Urinary bladder (tissue), 4 donors: ENCODE measurements at places on chromosomes 6 and 20. TPM values are rescaled to one million over a fixed set of nuclear protein-coding genes. Genes with fewer than 3 reads are reported as not detected.

The TRIM31 gene
- 1.3 TPM for total RNA-seq

The TMEM74B gene
- 0.53 TPM for total RNA-seq

The PRSS16 gene
- total RNA-seq: 2.0 TPM

The HLA-DRA gene
- 93.9 TPM for total RNA-seq

The PTCHD4 gene
- 0.95 TPM for total RNA-seq

The YTHDF1 gene
- total RNA-seq: 16.7 TPM

The KHDC1L gene
- not detected for total RNA-seq

The OLIG3 gene
- not detected for total RNA-seq

The SIRPG gene
- total RNA-seq: not detected

The MCHR2 gene
- total RNA-seq: 0.48 TPM

The DEFB125 gene
- total RNA-seq: not detected

The ADGRF1 gene
- total RNA-seq: 13.0 TPM
